ENCODE measurements at places on chromosomes 1 and 21. TPM values are rescaled to one million over a fixed set of nuclear protein-coding genes. Genes with fewer than 3 reads are reported as not detected.

GRCh38 chr1:232221802-232222499 is 408.0 kb downstream of the SIPA1L2 start:
- DNase-seq = no peak

DNA sequence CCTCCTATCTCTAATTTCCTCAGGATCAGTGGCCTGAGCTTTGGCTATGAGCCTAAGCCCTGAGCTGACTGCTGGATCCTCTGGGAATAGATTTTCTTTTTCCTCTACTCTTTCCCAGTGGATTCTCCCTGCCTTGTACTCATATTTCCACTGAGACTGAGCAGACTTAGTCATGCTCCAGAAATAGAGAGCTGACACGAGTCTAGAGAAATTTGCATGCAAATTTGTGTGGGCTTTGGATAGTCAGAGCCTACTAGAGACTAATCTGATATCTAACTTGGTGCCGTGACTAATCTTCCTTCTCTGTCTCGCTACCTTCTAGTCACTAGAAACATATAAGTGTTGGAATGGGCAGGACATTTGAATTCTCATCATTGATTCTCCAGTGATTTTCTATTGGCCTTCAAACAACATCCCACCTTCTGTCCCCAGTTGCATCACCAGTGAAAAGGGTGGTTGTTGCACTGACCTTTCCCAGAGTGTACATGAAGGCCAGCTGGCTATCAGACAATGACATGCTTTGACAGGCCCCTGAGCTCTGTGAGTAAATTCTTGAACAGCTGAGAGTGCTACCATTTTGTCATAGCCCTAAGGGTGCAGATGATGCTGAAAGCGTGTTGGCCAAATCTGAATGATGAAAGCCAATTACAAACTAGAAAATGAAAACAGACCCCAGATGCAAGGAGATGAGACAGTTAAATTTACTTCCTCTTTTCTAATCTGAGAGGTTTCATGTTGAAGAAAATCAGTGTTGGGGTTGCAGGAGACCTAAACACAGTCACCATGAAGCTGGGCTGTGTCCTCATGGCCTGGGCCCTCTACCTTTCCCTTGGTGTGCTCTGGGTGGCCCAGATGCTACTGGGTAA is at the start of gene FCRLA:
FCRLA (plus strand) TSS at position 748 of the 866 bp plus-strand sequence; CDS start at position 784, 36 bp downstream.
- DNase-seq = no peak

DNA sequence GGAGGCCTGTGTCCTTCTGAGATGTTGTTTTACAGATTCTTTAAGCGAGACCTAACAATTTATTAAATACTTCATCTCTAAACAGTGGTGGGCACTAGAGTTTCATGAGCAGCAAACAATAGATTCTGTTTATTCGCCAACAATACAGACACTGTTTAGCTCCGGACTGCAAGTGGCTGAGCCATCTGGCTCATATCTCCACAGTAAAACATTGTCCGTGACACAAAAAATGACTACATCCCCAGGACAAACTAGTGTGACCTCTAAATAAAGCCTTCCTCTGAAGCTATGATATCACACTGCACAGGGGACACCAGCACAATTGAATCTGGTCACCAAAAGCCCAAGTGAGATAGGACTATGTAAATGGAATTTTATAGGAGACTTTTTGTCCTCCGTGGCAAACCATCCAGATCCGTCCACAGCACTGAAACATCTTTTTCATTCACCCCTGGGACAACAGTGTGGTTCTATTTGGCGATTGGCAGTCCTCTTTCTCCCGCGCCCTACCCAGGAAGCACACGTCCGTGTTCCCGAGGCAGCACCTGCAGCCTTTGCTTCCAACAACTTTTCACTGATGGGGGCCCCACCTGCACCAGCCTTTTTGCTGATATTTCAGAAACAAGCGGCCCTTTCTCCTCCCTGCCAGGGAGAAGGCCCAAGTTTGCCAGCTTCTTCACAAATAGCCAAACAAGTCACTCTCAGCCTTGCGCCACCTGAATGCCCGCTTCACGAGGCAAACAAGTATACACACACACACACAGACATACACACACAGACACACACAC is 47.4 kb downstream of the OLIG1 start:
- DNase-seq = no peak

DNA sequence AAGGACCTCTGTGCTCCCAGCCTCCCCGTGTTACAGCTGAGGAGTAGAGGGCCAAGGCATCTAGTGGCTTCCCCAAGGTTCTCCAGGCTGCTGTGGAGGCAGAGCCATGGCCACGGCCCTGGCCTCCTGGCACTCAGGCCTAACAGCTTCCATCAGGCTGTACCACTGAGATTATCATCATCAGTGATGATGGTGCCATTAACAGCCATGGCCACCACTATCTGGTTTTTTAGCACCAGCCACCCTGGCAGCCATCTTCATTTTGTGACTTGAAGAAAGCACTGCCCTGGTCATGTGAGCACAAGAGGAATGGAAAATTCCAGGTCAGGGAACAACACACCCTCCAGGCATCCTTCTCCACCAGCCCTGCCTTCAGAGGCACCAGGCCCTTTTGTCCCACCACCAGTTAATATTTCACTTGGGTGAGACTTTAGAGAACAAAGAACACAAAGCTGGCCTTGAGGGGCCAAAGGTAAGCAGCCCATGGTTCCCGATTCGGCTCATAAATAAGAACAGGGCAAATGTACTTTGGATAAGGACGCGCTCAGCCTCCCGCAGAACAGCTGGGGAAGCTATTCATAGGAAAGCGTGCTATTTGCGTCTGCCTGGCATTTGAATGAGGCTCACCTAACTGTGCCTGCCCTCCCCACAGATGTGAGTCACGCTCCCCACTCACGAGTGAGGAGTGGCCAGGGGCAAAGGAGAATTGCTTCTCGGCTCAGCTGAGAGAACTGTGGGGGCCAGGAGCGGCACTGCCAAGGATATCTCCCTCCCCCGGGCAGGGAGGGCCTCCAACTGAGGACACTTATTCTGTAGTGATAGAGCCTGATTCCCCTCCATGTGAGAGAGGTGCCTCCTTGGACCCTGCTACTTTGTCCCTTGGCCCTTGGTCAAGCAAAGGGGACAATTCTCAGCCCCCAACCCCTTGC is 95.6 kb downstream of the CD58 start:
- DNase-seq = no peak

GRCh38 chr1:30668546-30669327 is 54.6 kb downstream of the MATN1 start:
- DNase-seq = no peak

DNA sequence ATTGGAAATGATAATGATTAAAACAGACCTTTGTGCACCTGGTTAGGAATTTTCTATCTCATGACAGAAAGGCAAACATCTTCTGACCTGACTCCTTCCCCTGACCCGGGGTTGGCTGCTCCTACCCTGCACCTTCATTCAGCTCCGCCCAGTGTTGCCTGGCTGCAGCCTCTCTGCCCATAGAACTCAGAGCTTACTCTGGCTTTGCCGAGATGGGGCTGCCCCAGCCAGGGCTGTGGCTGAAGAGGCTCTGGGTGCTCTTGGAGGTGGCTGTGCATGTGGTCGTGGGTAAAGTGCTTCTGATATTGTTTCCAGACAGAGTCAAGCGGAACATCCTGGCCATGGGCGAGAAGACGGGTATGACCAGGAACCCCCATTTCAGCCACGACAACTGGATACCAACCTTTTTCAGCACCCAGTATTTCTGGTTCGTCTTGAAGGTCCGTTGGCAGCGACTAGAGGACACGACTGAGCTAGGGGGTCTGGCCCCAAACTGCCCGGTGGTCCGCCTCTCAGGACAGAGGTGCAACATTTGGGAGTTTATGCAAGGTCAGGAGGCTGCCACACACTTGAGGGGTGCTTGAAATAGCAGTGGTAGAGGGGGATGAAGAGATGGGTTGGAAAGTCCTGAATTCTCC is at the start of gene DIO1:
DIO1 (plus strand) TSS at position 189 of the 638 bp plus-strand sequence; CDS start at position 213, 24 bp downstream.
- no peak for DNase-seq

DNA sequence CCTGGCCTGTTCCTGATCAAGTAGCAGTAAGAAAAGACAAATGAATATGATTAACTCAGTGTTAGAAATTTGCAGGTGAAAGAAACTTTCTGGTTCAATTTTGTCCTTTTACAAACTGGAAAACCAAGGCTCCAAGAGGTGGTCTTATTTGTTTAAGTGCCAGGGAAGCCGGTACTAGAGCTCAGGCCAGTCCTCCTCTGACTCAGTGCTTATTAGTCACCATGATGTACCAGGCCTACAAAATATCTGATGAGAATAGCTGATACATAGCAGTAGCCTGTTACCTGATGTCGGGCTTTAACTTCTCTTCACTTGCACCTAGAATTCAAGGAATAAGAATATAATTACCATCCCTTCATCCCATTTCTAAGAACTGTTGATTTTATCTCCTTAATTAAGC is 394.8 kb downstream of the LMX1A start:
- no peak for DNase-seq

DNA sequence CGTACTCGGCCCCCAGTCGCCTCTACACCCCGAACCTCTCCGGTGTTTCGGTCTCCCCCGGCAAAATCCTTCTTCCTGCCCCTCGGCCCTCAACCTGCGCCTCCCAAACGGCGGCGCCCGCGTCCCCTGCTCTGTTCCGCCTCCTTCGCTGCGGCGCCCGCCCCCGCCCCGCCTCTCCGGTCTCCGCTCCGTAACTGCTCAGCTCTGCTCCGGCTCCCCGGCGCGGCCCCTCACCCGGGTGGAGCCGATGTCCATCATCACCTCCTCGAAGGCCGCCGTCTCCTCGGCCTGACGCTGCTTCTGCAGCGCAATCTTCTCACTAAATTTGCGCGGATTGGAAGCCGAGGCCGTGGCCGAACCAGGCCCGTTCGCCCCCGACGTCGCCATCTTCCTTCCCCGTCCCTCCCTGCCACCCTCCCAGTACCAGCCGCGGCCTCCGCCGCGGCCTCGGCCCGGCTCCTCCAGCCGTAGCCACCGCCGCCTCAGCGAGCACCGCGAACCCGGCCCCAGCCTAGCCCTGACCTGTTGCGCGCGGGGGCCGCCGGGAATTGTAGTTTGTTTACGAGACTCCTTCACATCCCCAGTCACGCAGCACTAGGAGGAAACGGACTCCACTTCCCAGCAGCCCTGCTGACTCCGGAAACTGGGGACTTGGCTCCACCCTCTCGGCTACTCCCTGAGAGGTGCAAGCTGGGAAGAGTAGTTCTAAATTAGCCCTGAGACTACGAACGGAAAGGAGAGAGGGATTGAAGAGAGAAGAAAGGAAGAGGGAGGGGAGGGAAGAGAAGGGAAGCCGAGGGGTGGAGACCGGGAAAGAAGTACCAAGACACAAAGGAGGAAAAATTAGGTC is at the start of gene CRTC2:
CRTC2 (minus strand) TSS at position 502 of the 850 bp plus-strand sequence; CDS start at position 387, 115 bp downstream.
- DNase-seq = peak; percentile 95

- no peak for DNase-seq
These were observed 72.9 kb downstream of the IVNS1ABP start for GRCh38 chr1:185244015-185244747.

GRCh38 chr1:204471687-204472086 is 22.9 kb downstream of the PIK3C2B start:
- no peak for DNase-seq

DNA sequence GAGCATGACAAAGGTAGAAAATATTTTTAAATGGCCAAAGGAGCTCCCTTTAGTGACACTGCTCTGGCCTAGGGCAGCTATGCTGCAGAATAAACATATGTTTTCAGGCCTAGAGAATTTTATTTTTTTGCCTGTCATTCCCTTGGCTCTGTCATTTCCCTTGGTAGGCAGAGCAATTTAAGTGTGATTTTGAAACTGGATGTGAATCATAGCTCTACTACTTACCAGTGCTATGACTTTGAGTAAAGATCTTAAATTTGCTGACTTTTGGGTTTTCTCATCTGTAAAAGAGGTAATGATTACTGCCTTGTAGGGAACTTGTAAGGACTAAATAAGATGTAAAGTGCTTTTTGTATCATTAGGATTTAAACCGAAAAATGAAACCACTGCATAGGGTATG is 189.0 kb upstream of the ZRANB2 start:
- DNase-seq = no peak

- no peak for DNase-seq
These were observed 20.3 kb upstream of the SMYD2 start for GRCh38 chr1:214260561-214261205.

- DNase-seq = no peak
These were observed 50.3 kb downstream of the MYSM1 start for GRCh38 chr1:58649555-58649954.

- no peak for DNase-seq
These were observed 6.9 kb downstream of the TRABD2B start for GRCh38 chr1:47990286-47990685.

DNA sequence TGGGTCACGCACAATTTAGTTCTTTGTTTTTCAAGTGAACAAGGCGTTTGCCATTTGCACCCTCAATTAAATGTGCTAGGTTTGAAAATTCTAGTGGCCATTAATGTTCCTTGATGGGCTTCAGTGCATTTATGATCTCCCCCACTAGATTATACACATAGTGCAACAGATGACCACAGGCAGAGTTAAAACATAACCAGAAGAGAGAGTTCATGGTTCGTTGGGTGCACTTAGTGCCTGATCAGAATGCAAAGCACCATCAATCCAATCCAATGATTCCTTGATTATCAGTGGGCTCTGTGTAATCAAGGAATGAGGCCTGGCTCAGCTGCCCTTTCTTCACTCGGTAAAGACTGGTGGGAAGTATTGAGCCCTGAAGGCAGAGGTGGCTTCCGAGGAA is 334.5 kb downstream of the PRDM2 start:
- DNase-seq = no peak

- DNase-seq = no peak
These were observed 22.2 kb upstream of the SMG7 start for GRCh38 chr1:183450093-183450492.

GRCh38 chr1:192654591-192655251 is 18.8 kb downstream of the RGS13 start:
- DNase-seq = no peak

- no peak for DNase-seq
These were observed 41.2 kb upstream of the LBR start for GRCh38 chr1:225469051-225469450.

Gene LCE1D
- polyA plus RNA-seq = not detected

Gene CD160
- polyA plus RNA-seq = 31.6 TPM

Gene CAMK1G
- not detected for polyA plus RNA-seq

Gene SLAMF7
- polyA plus RNA-seq = 165 TPM

Gene AQP10
- not detected for polyA plus RNA-seq

Gene PTPN7
- 91.4 TPM for polyA plus RNA-seq

Gene C1orf87
- polyA plus RNA-seq = not detected

Gene PLEKHG5
- 1.0 TPM for polyA plus RNA-seq

Gene PRKAA2
- polyA plus RNA-seq = not detected

Gene RNU1-3
- polyA plus RNA-seq = not detected

Gene GBP6
- 0.63 TPM for polyA plus RNA-seq

Gene ERRFI1
- 1.1 TPM for polyA plus RNA-seq

Gene HMGCS2
- polyA plus RNA-seq = not detected

Gene RNU1-4
- polyA plus RNA-seq = not detected

Gene PHF13
- polyA plus RNA-seq = 4.9 TPM

Gene CFHR5
- polyA plus RNA-seq = not detected

Gene ASTN1
- not detected for polyA plus RNA-seq

Gene HES2
- not detected for polyA plus RNA-seq

Gene AK4
- 0.08 TPM for polyA plus RNA-seq

All from CD8-positive, alpha-beta memory T cell (primary cell).